ENCODE measurements at places on chromosomes 3 and 15.
A peak's percentile ranks its signal among the peaks of the same experiment; 100 is the strongest.

- DNase-seq, result no peak
These were observed 206.8 kb downstream of the MAGI1 start for GRCh38 chr3:65831733-65832425.

- no peak for DNase-seq
These were observed 311.5 kb downstream of the MFSD1 start for GRCh38 chr3:159113221-159113875.

GRCh38 chr3:34319881-34320280, 521.5 kb downstream of the PDCD6IP start:
- DNase-seq, result no peak

DNA sequence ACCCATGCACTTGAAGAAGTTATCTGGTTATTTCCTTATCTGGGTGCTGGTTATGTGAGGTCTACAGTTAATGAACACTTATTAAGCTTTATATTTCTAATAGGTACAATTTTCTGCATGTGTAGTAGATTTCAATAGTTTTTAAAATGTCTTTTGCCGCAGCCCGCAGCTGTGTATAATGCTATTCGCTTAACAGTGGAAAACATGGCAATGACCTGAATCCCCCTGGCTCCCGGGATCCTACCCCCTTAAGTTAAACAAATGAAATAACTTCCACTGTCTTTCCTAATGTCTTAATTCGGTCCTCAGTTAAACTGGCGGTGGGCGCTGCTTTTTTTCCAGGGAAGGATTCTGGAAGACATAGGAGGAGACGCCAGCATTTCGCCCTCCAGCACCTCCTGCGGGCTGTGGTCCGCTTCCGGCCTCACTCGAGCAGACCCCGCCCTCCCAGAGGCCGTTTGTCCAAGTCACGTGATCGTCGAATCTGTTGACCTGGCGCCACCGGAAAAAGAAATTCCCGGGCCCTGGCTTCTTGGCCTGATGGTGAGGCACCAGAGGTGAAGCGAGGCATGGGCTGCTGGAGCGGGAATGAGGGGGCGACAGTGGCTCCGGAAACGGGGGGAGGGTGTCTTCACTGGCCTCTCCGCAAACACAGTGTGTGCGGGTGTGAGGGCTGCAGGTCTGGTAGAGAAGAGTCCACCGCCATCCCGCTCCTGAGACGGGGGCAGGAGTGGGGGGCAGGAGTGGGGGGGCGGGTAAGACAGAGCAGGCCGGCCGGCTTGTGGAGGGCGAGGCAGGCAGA, 45.6 kb upstream of the CSPG4 start:
- DNase-seq, result peak; percentile 23

GRCh38 chr3:67486883-67487282, 167.5 kb downstream of the SUCLG2 start:
- DNase-seq, result no peak

- DNase-seq, result no peak
These were observed 40.2 kb upstream of the LYZL4 start for GRCh38 chr3:42450567-42450966.

- no peak for DNase-seq
These were observed 252.9 kb upstream of the SOX2 start for GRCh38 chr3:181458857-181459256.

DNA sequence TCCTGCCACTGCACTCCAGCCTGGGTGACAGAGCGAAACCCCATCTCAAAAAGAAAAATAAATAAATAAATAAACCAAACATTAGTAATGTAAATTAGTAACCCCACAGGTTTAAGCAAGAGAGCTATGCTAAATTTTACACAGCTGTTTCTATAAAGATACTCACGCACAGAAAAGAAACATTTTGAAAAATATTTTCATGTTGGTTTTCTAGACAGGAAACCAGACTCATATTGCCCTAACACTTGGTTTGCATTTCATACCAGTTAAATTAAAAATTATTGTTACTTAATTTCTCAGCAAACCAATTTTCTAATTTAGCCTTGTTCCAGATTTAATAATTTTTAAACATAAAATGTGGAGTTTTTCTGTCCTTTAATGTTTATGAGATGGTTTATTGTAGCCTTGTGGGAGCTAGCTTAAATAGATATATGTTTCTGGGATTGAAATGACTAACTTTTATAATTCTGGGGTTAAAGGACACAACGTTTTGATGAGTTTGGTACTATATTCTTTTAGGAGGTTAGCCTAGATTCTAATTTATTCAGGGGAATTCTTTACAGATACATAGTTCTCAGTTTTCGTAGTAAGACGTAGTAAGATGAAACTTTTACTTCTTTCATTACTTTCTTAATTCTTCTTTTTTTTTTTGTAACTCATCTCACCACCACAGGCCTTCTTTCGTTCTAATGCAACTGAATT, 42.6 kb upstream of the SLC4A7 start:
- DNase-seq, result no peak

DNA sequence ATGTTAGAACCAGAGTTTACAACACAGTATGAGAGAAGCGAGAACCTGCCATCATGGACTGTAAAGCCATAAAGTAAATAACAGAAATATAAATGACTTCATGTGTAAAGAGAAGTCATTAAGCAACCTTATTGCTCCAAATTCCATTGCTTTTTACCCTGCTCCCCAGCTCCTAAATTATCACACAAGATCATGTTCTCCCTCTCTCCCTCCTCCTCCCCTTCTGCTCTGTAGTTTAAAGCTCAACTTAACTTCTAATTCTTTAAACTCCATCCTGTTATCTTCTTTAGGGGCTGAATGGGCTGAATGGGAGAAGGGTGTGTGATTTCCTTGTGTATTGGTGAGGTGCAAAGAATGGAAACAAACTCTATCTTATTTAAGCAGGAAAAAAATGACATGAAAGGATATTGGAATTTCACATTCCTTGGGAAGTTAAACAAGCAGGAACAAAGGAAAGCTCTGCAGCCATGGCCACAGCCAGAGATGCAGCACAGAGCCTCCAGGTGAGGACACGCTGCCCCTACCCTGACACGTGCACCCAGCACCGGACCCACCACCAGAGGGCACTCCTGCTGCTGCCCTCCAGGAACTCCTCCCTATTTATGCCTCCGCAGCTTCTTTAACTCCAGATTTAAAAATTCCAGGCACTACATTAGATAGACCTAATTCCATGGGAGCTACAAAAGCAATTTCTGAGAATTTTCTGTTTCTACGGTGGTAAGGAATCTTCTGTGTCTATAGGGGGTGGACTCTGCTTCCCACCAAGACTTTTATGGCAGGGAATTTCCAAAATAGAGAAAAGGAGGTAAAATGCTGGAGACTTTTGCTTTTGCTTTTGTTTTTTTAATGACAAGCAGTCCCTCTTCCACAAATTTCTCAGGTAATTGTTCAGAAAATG, 76.9 kb upstream of the ABI3BP start:
- peak; percentile 2 for DNase-seq

DNA sequence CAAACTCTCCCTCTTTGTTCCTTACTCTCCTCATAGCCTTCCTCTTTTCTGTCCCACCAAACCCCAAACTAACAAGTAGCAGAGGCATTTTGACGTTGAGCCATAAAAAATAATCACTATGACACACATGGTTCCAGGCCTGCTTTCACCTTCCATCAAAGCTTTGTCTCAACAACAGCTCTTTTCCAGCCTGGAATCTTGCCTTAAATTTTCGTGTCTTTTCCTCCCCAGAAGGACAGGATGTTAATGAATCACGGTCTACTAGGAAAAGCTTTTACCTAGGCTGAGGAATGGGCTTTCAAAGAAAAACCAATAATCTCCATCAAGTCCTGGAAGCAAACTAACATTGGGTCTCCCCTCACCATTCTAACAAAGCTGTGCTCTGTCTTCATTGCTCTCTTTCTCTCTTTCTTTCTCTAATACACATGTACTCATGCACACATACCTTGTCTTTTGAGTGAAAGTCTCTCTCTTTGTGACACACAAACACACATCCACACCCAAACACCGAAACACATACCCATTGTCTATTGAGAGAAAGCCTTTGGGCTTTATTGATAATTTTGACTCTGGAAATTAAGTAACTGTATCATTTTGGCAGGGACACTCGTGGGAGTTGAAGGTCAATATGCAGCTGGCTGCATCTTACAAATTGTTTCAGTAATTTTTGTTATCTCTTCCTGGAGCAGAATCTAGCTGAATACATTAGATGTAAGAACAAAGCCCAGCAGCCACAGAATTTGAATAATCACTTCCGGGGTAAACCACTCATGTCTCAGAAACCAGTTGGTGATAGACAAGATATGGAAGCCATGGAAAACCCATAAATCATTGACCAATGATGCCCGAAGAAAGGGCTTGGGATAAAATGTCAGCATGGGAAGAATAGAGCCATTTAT, 107.4 kb upstream of the SLC4A7 start:
- DNase-seq, result no peak

DNA sequence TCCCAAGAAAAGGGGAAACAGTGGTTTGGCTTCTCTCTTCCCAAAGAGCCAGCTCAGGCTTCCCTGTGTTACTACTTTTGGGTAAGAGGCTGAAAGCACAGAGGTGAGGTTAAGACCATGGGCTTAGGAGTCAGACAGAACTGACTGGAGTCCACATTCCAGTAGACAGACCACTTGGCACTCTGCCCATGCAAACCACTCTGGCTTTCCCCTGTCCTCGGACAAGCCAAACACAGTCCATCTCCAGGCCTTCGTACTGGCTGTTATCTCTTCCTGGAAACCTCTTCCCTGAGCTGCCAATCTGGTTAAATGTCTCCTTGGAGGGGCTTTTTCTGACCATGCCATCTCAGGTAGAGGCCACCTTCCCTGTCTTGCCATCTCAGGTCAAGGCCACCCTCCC, 53.1 kb upstream of the FAM3D start:
- DNase-seq, result no peak

DNA sequence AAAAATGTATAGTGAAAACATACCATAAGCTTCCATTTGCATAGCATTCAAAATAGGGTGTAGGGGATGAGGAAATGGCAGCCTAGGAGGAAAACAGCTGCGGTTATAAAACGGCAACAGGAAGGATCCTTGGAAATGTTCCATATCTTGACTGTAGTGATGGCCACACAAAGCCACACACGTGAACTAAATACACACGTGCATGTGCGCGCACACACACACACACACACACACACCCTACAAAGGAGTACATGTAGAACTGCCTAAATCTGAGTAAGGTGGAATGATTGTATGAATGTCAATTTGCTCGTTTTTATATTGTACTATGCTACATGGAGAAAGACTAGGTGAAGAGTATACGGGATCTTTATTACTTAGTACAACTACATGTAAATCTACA, 3.9 kb upstream of the IREB2 start:
- no peak for DNase-seq

DNA sequence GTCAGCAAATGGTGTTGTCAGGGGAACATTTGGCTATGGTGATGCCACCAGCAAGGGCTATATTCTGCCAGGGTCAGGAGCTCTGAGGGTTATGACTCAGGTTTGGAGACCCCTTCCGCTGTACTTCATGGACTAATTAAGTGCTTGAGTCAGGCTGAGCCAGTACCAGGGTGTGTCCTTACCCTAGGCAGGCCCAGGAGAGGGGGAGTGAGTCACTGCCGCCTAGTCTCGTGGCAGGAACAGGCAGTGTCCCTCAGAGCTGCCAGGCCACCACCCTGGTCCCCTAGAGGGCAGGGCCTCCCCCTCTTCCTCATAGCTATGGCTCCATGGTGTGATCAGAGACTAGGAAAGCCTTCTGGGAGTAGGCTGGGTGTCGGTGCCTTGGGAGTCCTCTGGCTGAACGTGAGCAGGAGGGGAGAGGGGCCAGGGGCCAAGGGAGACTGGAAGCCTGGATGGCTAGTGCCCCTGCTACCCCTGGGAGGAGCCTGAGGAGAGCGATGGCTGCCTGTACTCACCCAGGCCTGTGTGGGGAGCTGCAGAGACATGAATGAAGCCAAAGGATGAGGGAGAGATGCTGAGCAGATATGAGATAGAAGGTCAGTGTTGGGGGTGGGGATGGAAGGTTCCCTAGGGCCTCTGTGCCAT, 10.6 kb downstream of the MAPKAPK3 start:
- DNase-seq, result no peak

DNA sequence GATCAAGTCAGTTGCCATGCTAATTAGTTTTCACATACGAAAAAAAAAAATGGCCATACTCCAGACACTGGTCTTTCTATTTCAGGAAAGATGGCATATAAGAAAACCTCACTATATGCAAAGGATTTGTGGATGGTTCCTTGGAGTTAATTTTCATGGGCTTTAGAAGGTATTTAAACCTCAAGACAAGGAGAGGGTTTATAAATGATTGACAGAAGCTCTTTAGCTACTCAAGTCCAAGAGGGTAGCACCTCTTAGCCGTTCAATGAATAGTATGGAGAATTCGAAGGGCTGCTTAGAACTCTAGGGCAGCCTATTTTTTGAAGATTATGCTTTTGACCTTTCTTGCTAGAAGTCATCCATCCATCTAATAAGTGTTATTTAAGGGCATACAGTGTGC, 41.7 kb downstream of the RBMS3 start:
- DNase-seq, result no peak

- DNase-seq, result no peak
These were observed 3.0 kb downstream of the BUB1B start for GRCh38 chr15:40163657-40164416.

DNA sequence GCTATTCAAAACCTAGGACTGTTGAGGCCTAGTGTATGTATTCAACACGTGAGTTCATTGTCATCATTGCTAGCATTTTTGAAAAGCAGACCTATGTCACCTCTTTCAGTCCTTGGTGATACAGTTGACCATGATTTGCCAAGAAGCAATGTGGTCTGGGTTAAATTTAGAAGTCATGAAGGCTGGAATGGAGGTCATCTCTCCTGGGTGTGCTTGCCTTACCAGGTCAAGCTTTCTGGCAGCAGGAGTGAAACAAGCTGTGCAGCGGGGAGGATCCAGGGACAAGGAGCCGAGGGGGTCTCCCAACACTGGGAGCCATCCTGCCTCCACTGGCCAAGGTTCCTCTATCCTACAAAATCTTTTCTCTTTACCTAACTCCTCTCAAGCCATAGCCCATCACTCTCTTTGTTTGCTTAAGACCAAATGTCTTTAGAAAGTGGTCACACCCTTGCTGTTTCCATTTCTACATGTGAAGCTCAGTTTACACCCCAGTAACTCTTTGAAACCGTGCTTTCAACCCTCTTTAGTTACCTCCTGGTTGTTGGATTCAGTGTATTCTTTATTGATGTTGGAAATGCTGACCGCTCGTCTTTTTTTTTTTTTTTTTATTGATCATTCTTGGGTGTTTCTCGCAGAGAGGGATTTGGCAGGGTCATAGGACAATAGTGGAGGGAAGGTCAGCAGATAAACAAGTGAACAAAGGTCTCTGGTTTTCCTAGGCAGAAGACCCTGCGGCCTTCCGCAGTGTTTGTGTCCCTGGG, 40.0 kb downstream of the SLC28A2 start:
- no peak for DNase-seq

- no peak for DNase-seq
These were observed 81.9 kb downstream of the CCK start for GRCh38 chr3:42183991-42184632.

GRCh38 chr3:197836244-197836643, 45.2 kb downstream of the LRCH3 start:
- DNase-seq, result no peak

GRCh38 chr15:78840661-78841375, 29.6 kb upstream of the ADAMTS7 start:
- no peak for DNase-seq

DNA sequence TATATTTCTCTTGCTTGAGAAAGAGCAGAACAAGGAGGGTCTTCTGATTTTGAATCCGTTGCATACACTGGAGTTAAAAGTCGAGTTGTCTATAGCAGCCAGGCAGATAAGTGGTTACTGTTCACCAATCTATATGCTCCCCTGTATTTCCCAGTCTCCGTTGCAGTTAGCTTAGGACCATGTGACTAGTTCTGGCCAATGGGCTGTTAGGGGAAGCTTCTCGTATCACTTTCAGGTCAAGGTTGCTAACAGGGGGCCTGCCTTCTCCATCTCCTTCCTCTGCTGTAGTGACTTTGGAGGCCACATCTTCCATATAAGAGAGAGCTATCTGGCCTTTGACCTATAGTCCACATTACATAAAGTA, 188.5 kb upstream of the KBTBD8 start:
- no peak for DNase-seq

Measured in stimulated activated CD8-positive, alpha-beta memory T cell treated with anti-CD3 and anti-CD28 coated beads, Interleukin-4, amount 100 ng/mL, for 1 hour (primary cell).